ENCODE measurements at places on chromosomes 1 and 21. TPM values are rescaled to one million over a fixed set of nuclear protein-coding genes. Genes with fewer than 3 reads are reported as not detected.

The ANGPTL7 gene
- not detected for total RNA-seq

The VHLL gene
- total RNA-seq, result not detected

The GBP1 gene
- total RNA-seq, result not detected

The MCOLN2 gene
- total RNA-seq, result 1.3 TPM

The PTGFR gene
- not detected for total RNA-seq

The LDLRAD1 gene
- total RNA-seq, result not detected

The LAMTOR5 gene
- total RNA-seq, result 108 TPM

The C1orf185 gene
- not detected for total RNA-seq

The NBPF4 gene
- total RNA-seq, result not detected

The BCL2L15 gene
- total RNA-seq, result 0.53 TPM

The S100B gene
- total RNA-seq, result 0.53 TPM

The PPP2R5A gene
- total RNA-seq, result 22.0 TPM

The RORC gene
- total RNA-seq, result 0.52 TPM

The MROH9 gene
- total RNA-seq, result not detected

Data from H9 (cell line).